ENCODE measurements at places on chromosomes 3 and 15. TPM values are rescaled to one million over a fixed set of nuclear protein-coding genes. Genes with fewer than 3 reads are reported as not detected.

GRCh38 chr3:34008191-34008590 is 209.8 kb downstream of the PDCD6IP start:
- no peaks in the 10 kb centered on the region for H3K4me1 ChIP-seq
- no peaks in the 10 kb centered on the region for H3K36me3 ChIP-seq
- DNase-seq = no peak
- H3K4me3 ChIP-seq = no peak overlapping the region

- no peaks in the 10 kb centered on the region for H3K36me3 ChIP-seq
- DNase-seq = no peak
- H3K27me3 ChIP-seq = no peaks in the 10 kb centered on the region
- no peaks in the 10 kb centered on the region for H3K4me1 ChIP-seq
Observed at GRCh38 chr3:55947406-55947805, 460.3 kb upstream of the WNT5A start.

- no peaks in the 10 kb centered on the region for H3K27me3 ChIP-seq
- no peaks in the 10 kb centered on the region for H3K36me3 ChIP-seq
- no peak for DNase-seq
- H3K4me3 ChIP-seq = no peak overlapping the region
- H3K4me1 ChIP-seq = no peaks in the 10 kb centered on the region
Observed at GRCh38 chr3:168865022-168865551, 769.4 kb upstream of the GOLIM4 start.

GRCh38 chr3:50734985-50735384 is 60.3 kb downstream of the DOCK3 start:
- DNase-seq = no peak
- no peak overlapping the region for H3K4me3 ChIP-seq
- H3K4me1 ChIP-seq = no peaks in the 10 kb centered on the region

OCA2 gene
- not detected for total RNA-seq

DNA sequence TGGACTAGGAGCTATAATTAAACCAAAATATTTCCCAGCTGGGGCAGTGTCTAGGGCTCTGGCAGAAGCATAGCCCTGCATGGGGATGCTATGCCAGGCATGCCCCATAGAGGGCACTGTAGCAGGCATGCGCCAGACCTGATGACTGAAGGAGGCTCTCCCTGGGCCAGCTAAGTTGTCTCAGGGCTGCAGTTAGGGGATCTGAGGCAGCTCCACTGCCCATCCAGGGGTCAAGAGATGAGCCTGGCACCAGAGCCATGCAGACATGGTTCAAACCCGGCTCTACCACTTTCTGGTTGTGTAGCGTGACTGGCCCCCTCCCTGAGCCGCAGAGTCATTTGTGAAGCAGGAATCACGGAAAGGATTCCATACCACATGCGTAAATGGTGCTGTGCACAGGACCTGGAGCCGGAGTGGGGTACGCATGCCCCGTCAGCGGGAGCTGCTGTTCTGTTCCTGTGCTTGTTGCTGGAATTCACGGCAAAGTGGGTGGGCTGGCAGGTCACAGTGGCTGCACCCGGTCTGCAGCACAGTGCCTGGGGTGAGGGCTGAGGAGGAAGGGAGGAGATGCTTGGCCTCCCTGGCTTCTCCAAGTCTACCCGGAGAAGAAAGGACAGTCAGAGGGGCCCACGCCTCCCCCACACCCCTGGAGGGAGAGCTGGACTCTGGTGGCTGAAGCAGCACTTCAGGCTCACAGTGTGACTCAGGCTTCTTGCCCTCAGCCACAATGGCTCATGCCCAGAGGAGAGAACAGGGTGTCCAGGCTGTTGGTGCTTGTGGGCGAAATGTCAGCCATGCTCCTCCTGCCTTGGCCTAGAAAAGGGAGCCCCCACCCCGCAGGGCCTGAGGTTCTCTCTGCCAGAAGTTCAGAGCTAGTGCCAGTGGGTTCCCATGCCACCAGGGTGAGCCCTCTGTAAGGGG is 43.1 kb downstream of the DNASE1L3 start:
- no peak overlapping the region for H3K4me3 ChIP-seq
- H3K4me1 ChIP-seq = no peaks in the 10 kb centered on the region
- H3K27me3 ChIP-seq = no peaks in the 10 kb centered on the region

DNA sequence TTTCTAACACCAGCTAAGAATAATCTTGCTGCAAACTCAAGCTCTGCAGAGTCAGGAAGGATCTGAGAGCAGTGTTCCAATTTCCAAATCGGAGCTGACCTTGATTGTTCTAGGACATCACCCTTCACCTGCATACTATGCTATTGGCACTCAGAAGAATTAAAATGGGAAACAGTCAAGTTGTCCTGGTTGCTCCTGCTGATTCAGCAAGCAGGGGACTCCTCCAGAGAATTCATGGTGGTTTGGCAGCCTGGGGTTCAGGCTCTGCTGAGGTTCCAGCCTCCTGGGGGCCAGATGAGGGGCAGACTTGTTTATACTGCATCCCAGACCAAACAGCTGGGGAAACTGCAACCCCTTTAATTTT is 213.7 kb upstream of the ADAMTS9 start:
- H3K36me3 ChIP-seq = no peaks in the 10 kb centered on the region
- H3K4me1 ChIP-seq = no peaks in the 10 kb centered on the region
- H3K27ac ChIP-seq = no peak overlapping the region
- H3K27me3 ChIP-seq = no peaks in the 10 kb centered on the region
- H3K4me3 ChIP-seq = no peak overlapping the region

DNA sequence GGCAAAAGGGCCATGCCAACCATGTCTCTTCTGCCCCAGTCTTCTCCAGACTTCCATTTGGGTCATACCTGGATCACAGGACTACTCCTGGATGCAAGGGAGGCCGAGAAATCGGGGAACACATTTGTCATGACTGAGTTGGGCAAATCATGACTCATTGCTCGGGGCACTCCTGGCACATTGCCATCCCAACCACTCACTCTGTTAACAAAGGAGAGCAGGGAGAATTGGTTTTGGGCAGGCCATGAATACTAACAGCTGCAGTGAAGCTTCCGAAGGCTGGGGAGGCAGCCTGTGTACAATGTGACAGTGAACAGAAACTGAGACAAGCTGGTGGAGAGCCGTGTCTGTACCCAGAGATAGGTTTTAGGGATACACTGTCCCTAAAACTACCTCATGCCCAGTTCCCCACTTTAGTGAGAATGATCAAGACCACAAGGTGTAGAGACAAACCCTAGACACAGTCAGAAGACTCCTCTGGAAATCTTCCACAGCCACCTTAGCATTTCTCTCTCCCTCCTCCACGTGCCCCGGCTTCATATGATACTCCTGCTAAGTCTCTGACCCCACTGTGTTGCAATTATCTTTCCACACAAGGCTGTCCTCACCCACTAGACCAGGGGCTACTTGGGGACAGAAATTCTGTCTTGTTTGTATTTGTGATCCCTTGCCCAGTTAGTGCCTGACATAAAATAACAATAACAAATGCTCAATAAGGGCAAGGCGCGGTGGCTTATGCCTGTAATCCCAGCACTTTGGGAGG is 10.5 kb upstream of the BUB1B start:
- no peak overlapping the region for H3K4me3 ChIP-seq
- no peaks in the 10 kb centered on the region for H3K36me3 ChIP-seq
- DNase-seq = no peak
- no peaks in the 10 kb centered on the region for H3K4me1 ChIP-seq
- H3K27ac ChIP-seq = no peak overlapping the region

DNA sequence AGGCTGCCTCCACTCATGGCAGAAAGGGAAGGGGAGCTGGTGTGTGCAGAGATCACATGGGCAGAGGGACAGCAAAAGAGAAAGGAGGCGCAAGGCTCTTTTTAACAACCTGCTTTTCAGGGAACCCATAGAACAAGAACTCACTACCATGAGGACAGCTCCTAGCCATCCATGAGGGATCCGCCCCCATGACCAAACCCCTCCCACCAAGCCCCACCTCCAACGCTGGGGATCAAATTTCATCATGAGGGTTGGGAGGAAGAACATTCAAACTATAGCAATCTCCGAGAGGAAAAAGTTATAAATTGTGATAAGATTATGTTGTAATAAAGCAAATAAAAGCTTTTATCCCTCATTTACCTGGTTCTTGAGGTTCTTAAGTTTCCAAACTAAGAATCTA is 84.7 kb upstream of the LMCD1 start:
- no peaks in the 10 kb centered on the region for H3K27me3 ChIP-seq
- H3K27ac ChIP-seq = no peak overlapping the region
- peaks cover 2% of the 10 kb centered on the region for H3K4me1 ChIP-seq
- no peak overlapping the region for H3K4me3 ChIP-seq
- no peaks in the 10 kb centered on the region for H3K36me3 ChIP-seq

DNA sequence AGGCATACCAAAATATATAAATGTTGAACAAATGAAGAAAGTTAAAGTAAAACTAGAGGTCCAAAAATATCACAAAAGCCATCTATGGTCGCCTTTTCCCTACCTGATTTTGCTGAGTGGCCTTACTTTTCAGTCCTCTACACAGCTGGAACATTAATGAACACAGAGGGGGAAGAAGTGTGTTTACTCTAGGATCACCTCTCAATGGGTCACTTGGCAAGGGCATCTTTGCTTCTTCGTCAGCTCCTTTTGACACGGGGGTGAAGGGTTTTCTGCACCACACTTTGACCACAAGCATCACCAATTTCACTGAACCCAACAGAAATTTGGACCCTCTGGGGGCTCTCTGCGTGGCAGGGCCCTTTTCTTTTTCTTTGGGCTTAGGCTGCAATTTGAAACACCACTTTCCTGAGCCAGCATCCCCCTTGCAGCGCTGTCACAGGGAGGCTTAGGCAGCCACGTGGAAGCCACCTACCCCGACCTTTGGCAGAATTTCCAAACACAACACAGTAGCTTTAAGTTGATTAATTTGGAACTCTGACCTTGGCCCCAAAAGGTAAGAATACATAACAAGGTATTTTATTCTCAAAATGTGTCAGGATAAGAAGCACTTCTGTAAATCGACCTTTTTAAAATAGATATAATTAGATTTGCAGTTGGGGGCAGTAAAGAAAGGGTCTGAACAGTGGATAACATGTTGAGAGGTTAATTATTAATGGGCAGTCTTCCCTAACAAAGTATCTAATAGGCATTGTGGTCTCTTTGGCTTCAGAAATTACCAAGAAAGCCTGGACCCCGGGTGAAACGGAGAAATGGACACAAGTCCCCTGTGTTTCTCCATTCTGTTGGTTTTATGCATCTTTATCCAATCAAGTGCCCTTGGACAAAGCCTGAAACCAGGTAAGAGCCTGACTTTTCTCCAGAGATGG is at the start of gene LIPC:
TSS of gene LIPC (plus strand) at position 771 of the 929 bp plus-strand sequence. CDS start at position 813, 42 bp downstream.
- no peak within 1 kb of the TSS for H3K27ac ChIP-seq
- no peaks in the 10 kb centered on the region for H3K36me3 ChIP-seq
- H3K4me3 ChIP-seq = no peak within 1 kb of the TSS
- no peaks in the 10 kb centered on the region for H3K4me1 ChIP-seq
- no peaks in the 10 kb centered on the region for H3K27me3 ChIP-seq

GP5 gene
- total RNA-seq = 3.3 TPM

CSPG5 gene
- not detected for total RNA-seq

- DNase-seq = no peak
- H3K4me1 ChIP-seq = no peaks in the 10 kb centered on the region
- no peak overlapping the region for H3K27ac ChIP-seq
- no peak overlapping the region for H3K4me3 ChIP-seq
Observed at GRCh38 chr3:148707601-148708380, 10.1 kb downstream of the AGTR1 start.

DNA sequence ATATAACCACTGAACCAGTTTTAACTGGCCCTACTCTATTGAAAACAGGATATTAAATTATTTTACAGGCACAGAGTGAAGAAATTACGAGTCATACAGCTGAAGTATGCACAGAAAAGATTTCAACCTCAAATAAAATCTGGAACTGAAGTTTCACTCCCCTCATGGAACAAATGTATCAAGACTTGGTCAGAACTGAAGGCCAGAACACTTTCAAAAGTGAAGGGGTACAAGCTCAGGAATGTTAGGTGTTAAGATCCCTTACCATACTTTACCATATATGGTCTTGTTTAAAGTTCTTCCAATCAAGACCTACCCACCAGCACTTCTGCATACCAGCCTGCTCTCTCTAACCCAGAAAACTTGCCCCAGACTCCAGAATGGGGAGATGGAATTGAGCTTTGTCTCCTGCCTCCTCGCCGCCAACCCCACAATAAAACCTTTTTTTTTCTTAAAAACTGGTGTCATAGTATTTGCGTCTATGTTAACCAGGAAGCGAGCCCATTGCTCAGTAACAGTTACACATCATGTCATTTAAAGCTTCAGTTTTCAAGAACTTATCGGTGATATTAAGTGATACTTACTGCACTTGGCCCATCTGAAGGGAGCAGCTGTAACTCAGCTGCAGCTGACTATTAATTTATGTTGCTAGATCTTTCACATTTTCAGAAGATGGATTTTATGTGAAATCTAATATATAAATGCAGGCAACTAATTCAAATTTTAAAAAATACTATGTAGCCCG is 59.9 kb downstream of the OXSM start:
- H3K27ac ChIP-seq = no peak overlapping the region
- H3K4me3 ChIP-seq = no peak overlapping the region
- H3K36me3 ChIP-seq = no peaks in the 10 kb centered on the region
- DNase-seq = no peak

GP9 gene
- total RNA-seq = not detected

CLDN1 gene
- total RNA-seq = 0.95 TPM

GRCh38 chr3:173986861-173987410 is 589.4 kb downstream of the NLGN1 start:
- H3K4me1 ChIP-seq = no peaks in the 10 kb centered on the region
- H3K27ac ChIP-seq = no peak overlapping the region
- no peaks in the 10 kb centered on the region for H3K36me3 ChIP-seq
- no peak for DNase-seq
- no peak overlapping the region for H3K4me3 ChIP-seq
- H3K27me3 ChIP-seq = no peaks in the 10 kb centered on the region

CD96 gene
- 194 TPM for total RNA-seq

MYZAP gene
- total RNA-seq = 1.1 TPM

CACNA2D3 gene
- 0.08 TPM for total RNA-seq

GRCh38 chr3:45347315-45348000 is 40.9 kb upstream of the LARS2 start:
- H3K4me3 ChIP-seq = no peak overlapping the region
- peaks cover 6% of the 10 kb centered on the region for H3K27me3 ChIP-seq
- H3K27ac ChIP-seq = no peak overlapping the region
- DNase-seq = no peak
- no peaks in the 10 kb centered on the region for H3K36me3 ChIP-seq

CCR3 gene
- not detected for total RNA-seq

DNA sequence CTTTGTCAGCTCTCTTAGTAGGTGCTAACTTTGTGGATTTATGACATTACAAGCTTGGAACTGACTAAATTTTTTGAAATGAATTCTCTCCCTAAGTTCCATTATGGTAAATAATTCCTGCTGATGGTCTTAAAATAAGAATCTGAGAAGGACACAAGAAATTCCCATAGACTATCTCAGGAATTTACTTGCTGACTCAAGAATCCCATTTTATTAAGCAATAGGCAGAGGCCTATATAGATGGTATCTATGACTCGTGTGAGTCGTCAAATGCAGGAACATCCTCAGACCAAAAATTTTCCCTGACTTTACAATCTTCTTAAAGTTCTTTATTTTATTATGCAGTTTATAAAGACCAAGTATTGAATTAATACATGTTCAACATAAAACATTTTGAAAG is 30.7 kb upstream of the CBLB start:
- no peak overlapping the region for H3K27ac ChIP-seq
- no peak overlapping the region for H3K4me3 ChIP-seq
- H3K4me1 ChIP-seq = no peaks in the 10 kb centered on the region
- H3K36me3 ChIP-seq = no peaks in the 10 kb centered on the region

GRCh38 chr3:5144316-5144994 is 22.4 kb downstream of the ARL8B start:
- DNase-seq = no peak
- no peak overlapping the region for H3K27ac ChIP-seq
- no peaks in the 10 kb centered on the region for H3K27me3 ChIP-seq
- no peak overlapping the region for H3K4me3 ChIP-seq

MLH1 gene
- total RNA-seq = 23.8 TPM

GRCh38 chr3:24270204-24270691 is 224.4 kb downstream of the THRB start:
- no peaks in the 10 kb centered on the region for H3K27me3 ChIP-seq
- DNase-seq = no peak
- no peak overlapping the region for H3K27ac ChIP-seq
- H3K4me3 ChIP-seq = no peak overlapping the region
- H3K36me3 ChIP-seq = no peaks in the 10 kb centered on the region
